ENCODE measurements at places on chromosomes 7 and 10. TPM values are rescaled to one million over a fixed set of nuclear protein-coding genes. Genes with fewer than 3 reads are reported as not detected.

- DNase-seq: no peak
Measured at GRCh38 chr10:8337332-8337651, 282.8 kb downstream of the GATA3 start.

- DNase-seq: no peak
Measured at GRCh38 chr7:47314728-47315607, 266.9 kb downstream of the TNS3 start.

- DNase-seq: no peak
Measured at GRCh38 chr10:77082601-77083252, 554.9 kb downstream of the KCNMA1 start.

DNA sequence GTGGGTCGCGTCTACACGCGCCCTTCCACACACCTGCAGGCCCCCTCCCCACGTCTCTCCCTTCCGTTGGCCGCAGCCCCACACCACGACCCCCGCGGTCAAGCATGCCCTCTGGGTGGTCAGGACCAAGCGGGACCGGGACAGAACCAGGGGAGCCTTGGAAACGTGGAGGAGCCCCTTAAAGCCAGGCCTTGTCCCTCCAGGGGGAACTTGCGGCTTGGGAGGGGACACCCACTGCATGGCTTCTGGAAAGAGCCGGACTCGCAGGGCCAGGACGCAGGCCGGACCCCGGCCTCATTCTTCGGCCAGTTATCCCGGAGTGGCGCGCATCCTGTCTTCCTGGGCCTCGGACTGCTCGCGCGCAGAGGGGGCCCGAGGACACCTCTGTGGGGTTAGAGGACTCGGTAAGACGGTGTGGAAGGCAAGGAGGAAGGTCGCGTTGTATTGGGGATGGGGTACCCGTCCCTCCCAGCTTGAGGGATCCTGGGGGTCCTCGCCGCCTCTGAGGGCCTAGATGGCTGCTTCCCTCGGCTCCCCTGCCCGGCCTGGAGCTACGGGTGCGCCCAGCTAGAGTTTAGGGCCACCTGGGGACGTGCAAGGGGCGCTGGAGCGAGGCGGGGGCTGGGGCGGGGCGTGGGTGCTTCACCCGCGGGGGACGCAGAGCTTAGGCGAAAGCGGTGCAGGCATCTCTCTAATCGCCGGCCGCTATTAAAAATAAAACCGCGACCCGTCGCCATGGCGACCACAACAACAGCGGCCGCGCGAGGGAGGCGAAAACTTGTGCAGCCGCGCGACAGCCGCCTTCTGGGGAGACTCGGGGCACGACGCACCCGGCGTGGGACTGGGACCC is 1.8 kb upstream of the PDGFA start:
- peak; percentile 20 for DNase-seq

GRCh38 chr10:48273741-48274140 is 755 bp downstream of the FRMPD2 start:
- no peak for DNase-seq

DNA sequence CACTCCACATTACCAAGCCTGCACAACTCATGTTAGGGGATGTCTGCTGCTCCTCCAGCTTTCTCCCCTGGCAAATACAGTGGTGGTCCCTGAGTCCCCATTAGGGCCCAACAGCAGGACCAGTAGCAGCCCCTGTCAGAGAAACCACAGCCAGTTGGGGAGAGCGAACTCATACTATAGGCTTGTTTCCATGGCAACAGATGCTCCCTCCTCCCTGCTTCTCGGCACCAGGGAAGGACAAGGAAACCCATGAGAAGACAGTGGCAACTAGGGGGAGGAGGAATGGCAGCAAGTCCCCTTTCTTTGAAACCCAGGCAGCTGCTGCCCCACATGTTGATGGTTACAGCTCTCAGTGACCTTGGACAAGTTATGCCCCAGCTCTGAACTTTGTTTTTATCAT is 326.4 kb downstream of the KCNMA1 start:
- DNase-seq: no peak

The KLLN gene
- total RNA-seq: 0.34 TPM
